ENCODE measurements at places on chromosomes 5 and 9.
A peak's percentile ranks its signal among the peaks of the same experiment; 100 is the strongest.

DNA sequence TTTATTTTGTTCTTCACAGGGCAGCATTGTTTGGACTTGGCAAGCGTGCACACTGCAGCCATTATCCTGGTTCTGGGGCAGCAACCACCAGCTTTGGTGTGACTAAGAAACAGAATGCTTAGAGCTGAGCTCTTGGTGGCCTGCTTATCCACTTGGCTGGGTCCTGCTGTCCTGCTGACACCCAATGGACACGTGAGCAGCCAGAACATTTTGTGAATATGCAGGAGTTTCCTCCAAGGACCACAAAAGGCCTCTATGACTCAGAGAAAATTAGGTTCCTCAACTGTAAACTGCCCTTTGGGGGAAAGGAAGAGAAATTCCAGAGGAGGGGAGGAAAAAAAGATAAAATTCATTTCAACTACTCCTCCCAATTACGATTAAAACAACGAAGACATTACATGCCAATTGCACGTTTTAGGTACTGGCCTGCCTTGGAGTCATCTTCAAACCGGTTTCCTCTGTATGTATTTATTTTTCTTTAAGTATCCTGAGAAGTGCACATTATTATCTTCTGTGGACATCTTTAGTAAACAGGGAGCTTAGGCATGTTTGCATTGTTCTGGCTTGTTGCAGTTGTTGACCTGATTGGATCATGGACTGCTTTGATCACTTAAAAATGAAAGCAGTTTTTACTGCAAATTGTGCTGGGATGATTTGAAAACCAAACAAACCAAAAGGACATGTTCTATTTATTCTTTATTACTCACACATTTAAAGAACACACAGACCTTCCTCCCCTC lies 82.3 kb upstream of the TLE4 start:
- no peak for DNase-seq

DNA sequence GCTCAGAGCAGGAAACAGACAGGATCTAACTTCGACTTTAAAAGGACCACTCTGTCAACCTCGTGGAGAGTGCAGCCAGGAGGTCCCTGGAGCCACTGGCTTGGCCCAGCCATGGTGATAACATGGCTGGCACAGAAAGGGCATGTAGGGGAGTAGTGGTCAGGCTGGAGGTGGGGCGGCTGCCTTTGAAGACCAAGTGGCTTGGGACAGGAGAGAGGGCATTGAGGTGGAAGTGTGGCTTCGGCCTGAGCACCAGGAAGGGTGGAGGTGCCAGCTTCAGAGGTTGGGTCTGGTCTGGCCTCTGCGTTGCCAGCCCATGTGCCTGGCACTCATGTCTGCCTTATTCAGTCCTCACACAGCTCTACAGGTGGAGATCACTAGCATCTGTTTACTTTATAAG lies 270.0 kb downstream of the NSG2 start:
- no peak for DNase-seq

DNA sequence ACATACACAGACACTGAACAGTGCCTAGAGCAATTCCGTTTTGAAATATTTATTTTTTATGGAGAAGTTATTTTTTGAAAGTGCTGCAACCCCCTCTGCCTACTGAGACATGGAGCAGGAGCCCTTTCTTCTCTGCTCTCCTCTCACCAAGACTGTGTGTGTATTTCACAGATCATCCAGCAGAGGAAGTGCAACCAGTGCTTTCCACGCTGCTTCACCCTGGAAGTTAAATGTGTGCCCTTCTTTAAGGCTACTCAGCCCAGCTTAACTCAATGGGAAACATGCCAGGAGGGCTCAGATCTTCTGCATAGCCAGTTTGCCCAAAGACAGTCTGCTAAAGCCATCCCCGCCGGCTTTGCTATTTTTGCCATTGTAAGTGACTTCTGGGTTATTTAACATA lies 606.3 kb downstream of the TLE1 start:
- no peak for DNase-seq

DNA sequence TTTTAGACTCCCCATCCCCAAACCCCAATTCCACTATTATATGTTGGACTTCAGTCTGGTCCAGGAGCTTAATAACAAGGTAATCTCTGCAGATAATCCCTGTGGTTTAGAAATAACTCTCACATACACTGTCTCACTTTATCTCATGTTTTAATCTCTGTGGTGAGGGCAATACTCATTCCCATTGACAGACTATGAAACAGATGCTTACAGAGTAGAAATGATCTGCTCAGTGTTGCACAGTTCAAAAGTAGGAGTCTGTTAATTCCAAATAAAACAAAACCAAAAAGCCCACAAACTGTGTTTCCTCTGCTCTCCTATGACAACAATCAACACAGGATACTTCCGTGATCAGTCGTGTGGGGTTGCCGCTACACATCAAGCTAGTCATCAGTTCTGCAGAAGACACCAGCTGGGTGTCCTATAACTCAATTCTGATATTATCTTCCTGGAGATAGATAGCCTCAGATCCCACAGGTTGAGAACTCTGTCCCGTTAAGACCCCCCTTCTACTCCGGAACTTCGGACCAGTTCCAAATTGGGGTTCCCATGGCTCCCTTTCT lies 26.3 kb upstream of the FANCC start:
- no peak for DNase-seq

DNA sequence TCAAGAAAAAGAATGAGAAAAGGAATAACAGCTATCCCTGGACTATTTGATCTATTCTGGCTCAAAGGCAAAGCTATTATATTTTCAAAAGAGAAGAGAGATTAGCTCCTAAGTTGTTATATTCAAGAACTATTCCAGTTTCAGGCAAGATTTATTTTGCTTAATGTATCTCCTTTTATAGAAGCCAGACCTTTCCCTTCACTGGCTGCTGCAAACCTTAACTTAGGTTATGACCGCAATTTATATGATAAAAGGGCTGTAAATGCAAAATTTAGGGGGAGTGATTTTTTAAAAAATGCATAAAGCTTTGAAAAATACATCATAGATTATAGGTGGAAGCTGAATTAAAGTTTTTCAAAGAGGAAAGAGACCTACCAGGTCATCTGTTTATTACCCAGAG lies 97.8 kb downstream of the FBXL7 start:
- no peak for DNase-seq

- no peak for DNase-seq
Observed at GRCh38 chr9:83623679-83624076, 735 bp downstream of the IDNK start.

DNA sequence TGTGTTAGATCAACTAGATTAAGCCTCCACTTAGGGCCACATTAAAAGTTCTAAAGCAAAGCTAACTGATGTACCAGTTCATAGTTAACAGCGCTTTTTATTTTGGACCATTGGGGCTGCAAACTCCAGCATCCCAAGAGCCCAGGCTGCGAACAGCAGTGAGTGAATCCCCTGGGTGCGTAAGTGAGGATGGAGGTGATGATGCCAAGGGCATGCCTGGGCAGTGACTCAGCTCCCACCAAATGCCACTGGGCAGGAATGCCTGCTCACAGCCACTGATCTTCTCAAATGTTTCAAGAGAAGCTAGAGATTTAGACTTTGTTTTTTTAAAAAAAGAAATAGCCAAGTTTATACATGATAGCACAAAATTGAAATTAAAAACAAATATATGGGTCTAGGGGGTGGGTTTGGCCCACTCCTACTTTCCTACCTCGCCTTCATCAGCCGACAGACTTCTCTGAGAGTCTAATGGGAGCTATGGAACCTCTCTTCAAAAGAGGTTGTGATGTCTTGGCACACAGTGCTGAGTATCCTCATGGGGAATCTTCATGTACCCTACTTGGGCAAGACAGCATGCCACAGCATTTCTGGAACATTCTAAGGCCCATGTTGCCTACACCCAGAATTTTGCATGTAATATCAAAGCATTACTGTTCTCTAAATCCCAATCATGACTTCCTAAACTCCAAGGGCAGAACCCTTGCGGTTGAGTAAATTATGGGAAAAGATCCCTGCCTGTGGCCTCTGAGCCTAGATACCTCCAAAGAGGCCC lies 398.1 kb downstream of the EBF1 start:
- DNase-seq = no peak

DNA sequence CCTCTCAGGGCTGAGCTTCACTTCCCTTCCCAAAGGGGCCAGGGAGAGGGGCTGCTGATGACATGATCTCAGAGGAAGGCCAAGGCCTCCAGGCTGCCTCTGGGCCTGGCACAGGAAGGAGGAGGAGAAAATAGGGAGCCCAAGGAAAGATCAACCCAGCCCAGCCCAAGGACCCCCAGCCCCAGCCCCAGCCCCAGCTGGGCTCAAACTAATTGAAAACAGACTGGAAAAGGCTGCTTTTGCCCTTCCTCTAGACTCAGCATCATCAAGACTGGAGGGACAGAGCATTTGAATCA lies 18.3 kb upstream of the KCNIP1 start:
- no peak for DNase-seq

DNA sequence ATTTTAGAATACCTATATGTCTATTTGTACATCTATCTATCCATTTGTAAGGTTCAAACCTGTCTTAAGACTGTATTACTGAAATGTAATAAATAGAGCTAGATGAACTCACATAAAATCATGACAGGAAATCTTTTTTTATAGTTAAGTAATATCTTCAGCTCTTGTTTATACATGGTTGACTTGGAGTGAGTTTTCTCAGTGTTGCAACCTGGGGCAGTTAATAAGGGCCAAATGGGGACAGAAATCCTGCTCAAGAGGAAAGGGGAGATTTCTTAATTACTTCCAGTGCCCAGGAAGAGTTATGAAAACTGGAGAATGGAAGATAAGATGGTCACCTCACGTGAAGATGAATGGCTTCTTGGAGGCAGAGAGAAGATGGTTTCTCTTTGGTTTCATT lies 265.1 kb upstream of the FBXL7 start:
- no peak for DNase-seq

DNA sequence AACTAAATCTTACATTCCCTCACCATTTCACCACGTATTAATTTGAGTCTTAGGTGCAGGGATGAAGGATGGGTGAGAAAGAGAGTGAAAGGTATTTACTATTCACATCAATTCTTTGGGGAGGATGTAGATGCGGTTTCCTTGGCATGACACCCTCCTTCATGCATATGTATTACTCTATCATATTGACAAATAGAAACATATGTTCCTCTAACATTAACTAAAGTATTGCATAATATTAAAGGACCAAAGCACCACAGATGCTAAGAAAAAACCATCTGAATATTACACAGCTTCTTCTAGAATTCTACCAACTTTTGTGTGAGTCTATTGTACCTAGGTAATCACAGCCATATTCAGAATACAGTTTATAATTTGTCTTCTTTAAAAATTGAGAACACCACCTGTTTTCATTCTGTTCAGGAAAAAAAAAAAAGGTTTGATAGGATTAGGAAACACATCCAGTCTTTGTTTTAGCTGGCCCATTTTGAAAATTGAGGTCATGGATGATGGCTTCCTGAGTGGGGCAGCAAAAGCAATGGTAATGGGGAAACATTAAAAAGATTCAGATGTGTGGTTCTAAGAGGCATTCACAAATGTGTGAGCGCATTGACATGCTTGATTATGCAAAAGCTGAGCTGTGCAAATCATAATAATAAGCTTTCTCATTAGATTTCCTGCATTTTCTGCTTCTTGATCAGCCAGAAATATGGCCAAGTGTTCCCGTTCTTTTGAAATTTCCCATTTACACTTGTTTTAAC lies 1011.5 kb upstream of the NUDT12 start:
- DNase-seq = no peak

GRCh38 chr9:27090711-27091110 lies 18.3 kb upstream of the TEK start:
- DNase-seq = no peak

GRCh38 chr9:133683586-133684120 lies 47.5 kb downstream of the DBH start:
- no peak for DNase-seq

DNA sequence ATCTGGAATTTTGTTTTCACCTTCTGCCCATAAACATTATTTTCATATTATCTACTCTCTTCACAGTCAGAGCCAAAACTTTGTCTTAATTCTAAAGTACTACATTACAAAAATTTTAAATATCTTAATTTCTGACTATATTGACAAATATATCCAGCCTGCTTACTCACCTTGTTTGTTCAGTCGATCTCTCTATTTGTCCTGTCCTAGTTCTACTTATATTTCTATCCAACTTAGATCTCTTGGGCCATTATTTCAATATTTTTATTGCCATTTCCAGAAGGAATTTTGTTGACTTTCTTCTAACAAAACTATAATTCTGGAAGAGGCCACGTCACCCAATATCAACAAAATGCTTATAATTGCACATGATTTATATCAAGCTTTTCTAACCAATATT lies 652.8 kb upstream of the CTNND2 start:
- no peak for DNase-seq

DNA sequence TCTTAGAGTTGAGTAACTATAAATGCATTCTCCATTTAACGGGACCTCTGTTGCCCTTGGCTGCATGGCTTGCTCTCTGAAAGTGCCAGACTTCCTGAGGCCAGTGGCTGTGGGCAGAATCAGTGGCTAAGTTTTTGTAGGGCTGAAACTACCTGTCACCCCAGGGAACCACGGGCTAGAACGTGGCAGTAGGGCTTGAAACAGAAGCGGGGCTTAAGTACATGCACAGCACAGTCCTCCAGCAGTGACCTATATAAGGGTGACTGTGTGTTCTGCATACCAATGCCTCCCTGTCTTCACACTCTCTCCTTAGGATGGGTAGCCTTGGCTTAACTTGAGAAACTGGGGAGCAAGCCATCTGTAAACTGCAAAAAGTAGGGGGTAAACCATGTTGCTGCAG lies 43.6 kb upstream of the LRRTM2 start:
- no peak for DNase-seq

DNA sequence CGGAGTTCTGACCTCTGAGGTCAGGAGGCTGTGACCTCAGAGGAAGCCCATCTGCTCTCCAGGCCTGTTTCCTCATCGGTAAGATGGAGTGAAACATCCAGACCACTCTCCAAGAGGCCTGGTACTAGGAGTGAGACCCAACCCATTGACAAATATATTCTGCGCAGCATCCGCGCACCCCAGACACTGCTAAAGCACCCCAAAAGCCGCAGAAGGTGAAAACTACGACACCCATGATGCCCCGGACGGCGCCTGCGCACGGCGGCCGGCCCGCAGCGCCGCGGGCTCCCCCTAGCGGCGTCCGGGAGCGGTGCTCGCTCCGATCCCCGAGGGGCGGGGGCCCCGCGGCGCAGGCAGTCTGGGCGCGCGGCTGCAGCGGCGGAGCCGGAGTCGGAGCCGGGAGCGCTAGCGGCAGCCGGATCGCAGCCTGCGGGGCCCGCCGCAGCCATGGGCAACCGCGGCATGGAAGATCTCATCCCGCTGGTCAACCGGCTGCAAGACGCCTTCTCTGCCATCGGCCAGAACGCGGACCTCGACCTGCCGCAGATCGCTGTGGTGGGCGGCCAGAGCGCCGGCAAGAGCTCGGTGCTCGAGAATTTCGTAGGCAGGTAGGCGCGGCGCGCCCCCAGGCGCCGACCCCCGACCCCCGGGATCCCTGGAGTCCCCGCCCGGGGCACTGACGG lies at the start of gene DNM1:
Gene DNM1, plus strand, starts transcription at position 356 of the 683 bp plus-strand sequence. Its CDS starts 92 bp downstream, at position 448.
- DNase-seq = peak; percentile 47

- DNase-seq = no peak
Observed at GRCh38 chr9:34010979-34011378, 37.7 kb downstream of the UBAP2 start.

GRCh38 chr9:72827950-72828731 lies 124.7 kb downstream of the ALDH1A1 start:
- DNase-seq = no peak

GRCh38 chr5:145028626-145029025 lies 806.5 kb downstream of the PRELID2 start:
- no peak for DNase-seq

GRCh38 chr9:95175523-95175922 lies 142.0 kb downstream of the FANCC start:
- no peak for DNase-seq

GRCh38 chr5:138951091-138951985 lies 76.2 kb upstream of the LRRTM2 start:
- DNase-seq = no peak
